ENCODE measurements at places on chromosomes 11 and 22.

- DNase-seq = no peak
Observed at GRCh38 chr11:12653729-12654128, 20.5 kb upstream of the TEAD1 start.

- DNase-seq = no peak
Observed at GRCh38 chr11:80424012-80424695, 983.3 kb upstream of the TENM4 start.

DNA sequence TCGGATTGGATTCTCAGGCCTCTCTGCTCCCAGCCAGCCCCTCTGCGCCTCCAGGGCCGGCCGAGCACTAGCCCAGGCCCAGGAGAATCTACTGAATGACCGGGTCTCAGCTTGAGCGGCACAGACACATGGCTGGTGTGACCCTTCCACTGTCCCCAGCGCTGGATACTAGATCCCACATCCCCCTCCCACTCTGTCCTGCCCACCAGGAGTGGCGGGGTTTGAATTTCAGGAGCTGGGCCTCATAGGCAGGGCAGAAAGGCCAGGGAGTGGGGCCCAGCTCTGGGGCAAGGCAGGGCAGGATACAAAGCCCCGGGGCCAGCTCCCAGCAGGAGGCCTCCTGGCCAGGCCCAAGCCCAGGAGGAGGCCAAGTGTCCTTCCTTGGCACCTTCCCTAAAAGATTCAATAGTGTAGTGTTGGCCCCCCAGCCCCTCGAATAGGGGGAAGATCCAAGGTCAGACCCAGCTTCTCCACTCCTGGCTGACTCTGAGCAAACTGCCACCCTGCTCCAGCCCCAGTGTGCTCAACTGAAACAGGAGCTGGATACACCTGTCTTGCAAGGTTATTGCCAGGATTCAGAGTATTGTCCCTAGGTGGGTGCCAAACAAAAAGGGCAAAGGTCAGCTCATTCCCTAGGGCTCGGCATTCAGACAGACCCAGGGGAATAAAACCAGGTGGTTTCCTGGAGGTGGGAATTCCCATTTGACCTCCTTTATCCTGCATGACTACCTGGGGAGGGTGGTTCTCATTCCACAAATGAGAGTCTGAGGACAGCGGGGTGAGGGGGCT is 22.5 kb upstream of the TCF20 start:
- DNase-seq = no peak

DNA sequence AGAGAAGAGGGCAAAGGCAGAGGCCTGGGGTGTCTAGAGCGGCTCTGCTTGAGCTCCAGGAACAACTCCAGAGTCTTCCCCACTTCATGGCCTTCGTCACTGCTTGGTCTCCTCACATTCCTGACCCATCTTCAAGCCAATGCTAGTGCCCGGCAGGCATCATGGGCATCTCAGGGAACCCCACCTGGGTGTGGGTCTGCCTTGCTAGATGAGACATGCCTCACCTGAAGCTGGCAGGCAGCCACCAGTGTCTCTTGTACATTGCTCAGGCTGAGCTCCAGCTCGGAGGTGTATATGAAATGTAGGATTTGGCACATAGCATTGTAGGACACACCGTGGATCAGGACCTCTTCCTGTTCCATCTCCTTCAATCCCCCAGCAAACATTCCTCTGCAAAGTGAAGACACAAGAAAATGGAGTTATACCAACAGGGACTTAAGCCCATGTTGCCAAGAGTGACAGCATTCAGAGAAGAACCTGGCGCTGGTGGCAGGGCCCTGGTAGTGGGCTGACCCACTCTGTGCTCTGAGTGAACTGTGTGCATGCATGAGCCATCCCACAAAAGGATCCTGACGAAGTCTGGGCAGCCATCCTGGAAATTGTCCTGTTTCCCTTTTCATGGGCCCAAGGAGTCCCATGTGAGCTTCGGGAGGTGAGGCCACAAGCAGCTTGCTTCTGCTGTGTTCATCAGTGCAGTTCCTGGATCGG is 24.3 kb downstream of the KLHL22 start:
- DNase-seq = no peak

- no peak for DNase-seq
Observed at GRCh38 chr11:2664791-2665525, 34.8 kb downstream of the KCNQ1OT1 start.

- DNase-seq = no peak
Observed at GRCh38 chr22:29817724-29818123, 20.4 kb downstream of the ASCC2 start.

DNA sequence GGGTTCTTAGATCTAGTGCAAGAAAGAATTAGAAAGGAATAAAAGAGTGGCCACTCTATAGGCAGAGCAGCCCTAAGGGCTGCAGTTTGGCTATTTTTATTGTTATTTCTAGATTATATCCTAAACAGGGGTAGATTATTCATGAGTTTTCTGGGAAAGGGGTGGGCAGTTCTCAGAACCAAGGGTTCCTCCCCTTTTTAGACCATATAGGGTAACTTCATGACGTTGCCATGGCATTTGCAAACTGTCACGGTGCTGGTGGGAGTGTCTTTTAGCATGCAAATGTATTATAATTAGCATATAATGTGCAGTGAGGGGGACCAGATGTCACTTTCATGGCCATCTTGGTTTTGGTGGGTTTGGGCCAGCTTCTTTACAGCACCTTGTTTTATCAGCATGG is 44.6 kb downstream of the METTL15 start:
- no peak for DNase-seq

DNA sequence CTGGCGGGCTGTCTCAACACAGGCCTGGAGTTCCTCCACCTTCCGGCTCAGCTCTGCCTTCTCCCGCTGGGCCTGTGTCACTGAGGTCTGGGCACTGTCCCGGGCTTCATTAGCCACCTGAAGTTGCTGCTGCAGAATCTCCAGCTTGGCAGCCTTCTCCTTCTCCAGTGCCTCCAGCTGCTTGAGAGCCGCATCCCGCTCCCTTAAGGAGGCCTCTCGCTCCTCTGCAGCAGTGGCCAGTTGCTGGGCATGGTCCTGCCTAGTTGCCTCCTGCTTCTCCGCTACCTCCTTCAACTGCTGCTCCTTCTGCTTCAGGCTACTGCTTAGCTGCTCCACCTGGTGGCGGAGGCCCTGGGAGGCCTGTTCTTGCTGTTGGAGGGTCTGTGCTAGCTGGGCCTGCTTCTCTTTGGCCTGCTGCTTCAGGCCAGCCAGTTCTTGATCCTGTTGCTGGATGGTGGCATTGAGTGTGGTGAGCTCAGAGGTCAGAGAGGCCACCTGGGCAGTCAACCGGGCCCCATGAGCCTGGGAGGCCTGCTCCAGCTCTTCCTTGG is 16.9 kb downstream of the IL18BP start:
- DNase-seq = no peak

GRCh38 chr11:46295312-46296058 is 18.0 kb downstream of the CREB3L1 start:
- peak; percentile 57 for DNase-seq

GRCh38 chr22:49046546-49047361 is 780.9 kb downstream of the BRD1 start:
- DNase-seq = peak; percentile 9

DNA sequence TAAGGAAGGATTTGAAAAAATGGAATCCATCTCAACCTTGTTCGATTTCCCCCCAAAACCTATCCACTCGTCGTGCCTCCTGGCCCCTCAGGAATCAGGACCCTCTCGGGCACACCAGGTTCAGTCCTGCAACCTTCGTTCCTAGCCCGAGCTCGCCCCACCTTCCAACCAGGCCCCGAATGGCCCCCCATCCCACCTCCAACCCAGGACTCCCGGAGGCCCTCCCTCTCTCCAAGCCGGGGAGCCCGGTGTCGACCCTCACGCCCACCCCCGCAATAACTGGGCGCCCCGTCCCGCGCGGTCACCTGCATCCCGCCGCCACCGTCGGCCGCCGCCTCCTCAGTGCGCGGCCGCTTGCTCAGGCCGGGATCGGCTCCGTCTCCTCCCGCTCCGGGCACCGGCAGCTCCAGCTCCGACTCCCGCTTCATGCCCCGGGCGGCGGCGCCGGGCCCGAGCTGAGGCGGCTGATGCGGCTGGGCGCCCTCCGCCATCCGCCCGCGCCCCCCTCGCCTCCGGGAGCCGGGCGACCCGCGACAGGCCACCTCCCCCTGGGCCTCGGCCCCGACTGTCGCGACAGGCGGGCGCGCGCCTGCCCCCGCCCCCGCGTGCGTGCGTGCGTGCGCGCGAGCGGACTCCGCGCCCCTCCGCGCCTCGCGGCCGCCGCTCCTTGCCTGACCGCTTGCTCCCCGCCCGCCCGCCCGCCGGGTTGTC is 534 bp downstream of the RBFOX2 start:
- DNase-seq = no peak

DNA sequence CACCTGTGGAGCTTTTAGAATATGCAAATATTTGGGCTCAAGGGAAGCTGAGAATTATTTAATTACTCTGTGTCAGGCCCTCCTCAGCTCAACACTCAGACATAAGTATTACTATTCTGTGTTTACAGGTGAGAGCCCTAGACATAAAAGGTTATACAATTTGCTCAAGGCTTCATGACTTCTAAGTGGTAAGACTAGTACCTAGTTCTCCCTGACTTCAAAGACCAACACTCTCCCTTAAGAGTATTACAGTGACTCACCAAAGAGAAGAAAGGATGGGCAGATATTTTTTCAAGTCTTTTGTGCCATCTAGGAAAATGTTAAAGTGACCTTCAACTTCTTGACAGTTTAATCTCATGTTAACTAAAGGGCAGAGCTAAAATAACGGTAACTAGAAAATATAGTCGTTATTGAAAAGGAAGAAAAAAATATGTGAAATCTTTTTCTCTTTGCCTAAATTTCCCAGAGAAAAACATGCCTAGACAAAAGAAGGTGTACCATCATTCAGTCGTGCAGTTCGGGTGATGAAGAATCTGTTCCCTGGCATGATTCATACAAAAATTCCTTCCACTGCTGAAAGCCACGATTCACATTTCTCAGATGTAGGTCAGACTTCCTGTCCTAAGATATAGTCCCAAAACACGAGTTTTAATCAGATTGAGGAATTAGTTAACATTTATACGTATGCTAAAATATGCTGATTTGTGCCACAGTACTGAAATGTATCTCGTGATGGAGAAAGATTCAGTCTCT is 849.1 kb upstream of the API5 start:
- DNase-seq = no peak

- peak; percentile 1 for DNase-seq
Observed at GRCh38 chr11:104609311-104610085, 288.8 kb downstream of the CASP12 start.

GRCh38 chr22:44182588-44183286 is 2.0 kb downstream of the PARVG start:
- DNase-seq = no peak

GRCh38 chr11:62792202-62792575 is 383 bp upstream of the TMEM223 start:
- no peak for DNase-seq

- DNase-seq = no peak
Observed at GRCh38 chr11:23078289-23078971, 218.2 kb upstream of the CCDC179 start.

GRCh38 chr22:46972901-46973831 is 210.7 kb downstream of the TBC1D22A start:
- no peak for DNase-seq

DNA sequence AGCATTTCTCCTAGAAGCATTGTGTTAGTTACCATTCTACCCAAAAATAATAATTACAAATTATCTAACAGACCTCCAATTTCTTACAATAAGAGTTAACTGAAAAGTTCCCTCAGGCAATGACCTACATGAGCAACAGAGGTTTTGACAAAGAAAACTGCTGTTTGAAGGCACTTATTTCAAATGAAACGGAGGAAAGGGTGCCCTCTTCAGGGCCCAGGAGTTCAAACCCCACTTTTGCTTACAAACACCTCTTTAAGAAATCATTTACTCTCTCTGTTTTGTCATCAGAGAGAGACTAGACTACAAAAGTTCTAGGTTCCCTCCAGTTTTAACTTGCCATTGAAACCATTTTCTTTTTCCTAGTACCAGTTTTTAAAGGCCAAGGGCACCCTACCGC is 56.7 kb downstream of the AMBRA1 start:
- no peak for DNase-seq

GRCh38 chr22:47928631-47929030 is 1166.2 kb downstream of the TBC1D22A start:
- no peak for DNase-seq

DNA sequence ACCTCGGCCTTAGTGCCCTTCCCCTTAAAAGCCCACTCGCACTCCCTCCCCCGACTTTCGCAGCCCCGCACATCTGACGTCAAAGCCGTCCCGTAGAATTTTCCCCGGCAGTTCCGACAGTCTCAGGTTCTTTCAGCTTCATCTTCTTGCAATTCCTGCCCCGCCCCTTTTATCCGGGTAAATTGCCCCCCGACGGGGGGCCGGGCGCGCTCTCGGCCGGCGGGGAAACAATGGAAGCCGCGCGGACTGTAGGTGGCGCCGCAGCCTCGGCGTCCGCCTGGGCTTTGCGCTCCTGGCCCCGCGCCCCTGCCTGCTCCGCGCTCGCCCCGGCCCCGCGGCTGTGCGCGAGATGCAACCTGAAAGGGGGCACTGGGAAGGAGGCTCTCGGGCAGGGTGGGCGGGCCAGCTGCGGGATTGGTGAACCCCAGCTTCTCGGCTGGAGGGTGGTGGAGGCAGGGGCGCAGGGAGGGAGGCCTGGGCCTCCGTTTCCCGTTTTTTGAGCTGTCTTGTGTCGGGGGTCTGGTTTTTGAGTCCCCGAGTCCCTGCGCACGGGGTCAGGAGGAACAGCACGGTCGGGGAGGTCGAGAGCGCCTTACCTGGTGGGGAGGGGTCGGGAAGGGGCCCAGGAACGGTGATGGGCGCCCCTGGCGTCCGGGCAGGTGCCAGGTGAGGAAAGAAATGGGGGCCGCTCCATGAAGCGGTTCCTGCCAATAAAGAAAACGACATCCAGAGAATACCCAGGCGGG is 859 bp upstream of the FGF19 start:
- no peak for DNase-seq

DNA sequence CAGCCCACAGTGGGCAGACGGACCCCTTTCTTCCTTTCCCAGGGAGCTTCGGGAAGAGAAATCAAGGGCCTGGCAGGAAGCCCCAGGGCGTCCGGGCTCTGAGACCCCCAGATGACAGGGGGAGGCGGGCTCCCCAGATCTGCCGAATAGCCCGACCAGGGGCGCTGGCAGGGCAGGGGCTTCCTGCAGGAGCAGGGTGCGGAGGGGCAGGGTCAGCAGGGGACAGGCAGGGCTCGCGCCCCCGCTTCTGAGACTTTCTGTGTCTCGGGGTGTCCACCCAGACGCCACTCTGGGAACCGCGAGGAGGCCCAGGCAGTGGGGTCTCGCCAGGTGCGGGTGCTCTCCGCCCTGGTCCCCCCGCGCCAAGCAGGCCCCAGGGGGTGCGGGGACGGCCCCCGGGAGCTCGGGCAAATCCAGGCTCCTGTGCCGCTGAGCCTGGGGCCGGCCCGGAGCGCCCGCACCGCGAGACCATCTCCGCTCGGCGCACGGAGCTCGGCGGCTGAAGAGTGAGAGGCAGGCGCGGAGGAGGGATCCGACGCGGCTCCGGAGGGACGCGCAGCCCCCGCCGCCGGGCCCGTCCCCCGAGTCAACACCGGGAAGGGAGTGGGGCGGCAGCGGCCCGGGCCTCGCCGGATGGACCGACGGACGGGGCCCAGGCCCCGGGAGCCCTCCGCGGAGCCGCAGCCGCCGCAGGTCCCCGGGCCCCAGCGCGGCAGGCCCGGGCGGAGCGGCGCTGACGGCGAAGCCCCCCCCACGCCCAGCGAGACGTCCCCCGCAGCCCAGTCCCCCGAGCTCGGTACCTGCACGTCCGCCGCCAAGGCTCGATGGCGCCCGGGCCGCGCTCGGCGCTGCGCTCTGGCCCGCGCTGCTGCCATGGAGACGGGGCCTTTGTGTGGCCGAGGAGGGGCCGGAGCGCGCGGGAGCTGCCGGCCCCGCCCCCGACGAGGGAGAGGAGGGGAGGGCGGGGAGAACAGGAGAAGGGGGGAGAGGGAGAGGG is at the start of gene PLXNB2:
Gene PLXNB2, minus strand, starts transcription at position 894 of the 997 bp plus-strand sequence. CDS start 17,062 bp downstream, outside the sequence.
- DNase-seq = no peak

GRCh38 chr11:20963596-20963995 is 294.2 kb downstream of the NELL1 start:
- DNase-seq = no peak

- no peak for DNase-seq
Observed at GRCh38 chr11:85827748-85828639, 17.1 kb upstream of the SYTL2 start.

All from activated CD4-positive, alpha-beta T cell treated with anti-CD3 and anti-CD28 coated beads for 24 hours (primary cell).